ENCODE measurements at places on chromosomes 11 and 22.
A peak's percentile ranks its signal among the peaks of the same experiment; 100 is the strongest.

DNA sequence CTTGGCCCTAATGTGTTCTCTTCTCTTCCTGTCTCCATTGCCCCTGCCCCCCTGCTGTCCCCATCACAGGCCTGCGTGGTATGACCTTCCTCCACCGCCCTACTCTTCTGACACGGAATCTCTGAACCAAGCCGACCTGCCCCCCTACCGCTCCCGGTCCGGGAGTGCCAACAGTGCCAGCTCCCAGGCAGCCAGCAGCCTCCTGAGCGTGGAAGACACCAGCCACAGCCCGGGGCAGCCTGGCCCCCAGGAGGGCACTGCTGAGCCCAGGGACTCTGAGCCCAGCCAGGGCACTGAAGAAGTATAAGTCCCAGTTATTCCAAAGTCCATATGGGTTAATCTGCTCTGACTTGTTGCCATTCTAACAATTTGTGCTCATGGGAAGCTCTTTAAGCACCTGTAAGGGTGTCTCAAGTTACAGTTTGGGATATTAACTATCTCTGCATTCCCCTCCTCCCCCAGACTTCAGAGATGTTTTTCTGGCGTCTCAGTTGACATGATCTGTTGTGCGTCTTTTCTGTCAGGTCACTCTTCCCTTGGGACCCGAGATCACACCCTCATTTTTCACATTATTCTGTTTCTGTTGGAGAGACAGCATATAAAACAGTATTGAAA is 60.0 kb downstream of the COMMD9 start:
- no peak for DNase-seq

DNA sequence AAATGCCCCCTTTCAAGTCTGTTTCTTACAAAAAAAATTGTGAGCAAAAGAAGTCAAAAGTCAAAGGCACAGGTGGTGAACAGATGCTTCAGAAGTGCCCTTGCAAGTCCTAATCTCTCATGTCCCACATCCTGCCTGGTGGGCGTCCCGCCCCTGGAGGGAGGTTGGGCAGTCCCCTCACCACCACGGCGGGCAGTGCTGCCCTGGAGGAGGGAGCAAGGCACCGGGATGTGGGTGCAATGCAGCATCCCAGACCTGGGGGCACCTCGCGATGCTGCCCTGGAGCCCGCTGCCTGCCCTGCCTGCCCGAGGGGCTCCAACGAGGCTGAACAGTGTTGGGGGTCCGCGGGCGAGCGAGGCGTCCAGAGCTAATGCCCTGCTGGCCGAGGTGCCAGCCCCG is 15.9 kb downstream of the MRGPRG start:
- DNase-seq = no peak

DNA sequence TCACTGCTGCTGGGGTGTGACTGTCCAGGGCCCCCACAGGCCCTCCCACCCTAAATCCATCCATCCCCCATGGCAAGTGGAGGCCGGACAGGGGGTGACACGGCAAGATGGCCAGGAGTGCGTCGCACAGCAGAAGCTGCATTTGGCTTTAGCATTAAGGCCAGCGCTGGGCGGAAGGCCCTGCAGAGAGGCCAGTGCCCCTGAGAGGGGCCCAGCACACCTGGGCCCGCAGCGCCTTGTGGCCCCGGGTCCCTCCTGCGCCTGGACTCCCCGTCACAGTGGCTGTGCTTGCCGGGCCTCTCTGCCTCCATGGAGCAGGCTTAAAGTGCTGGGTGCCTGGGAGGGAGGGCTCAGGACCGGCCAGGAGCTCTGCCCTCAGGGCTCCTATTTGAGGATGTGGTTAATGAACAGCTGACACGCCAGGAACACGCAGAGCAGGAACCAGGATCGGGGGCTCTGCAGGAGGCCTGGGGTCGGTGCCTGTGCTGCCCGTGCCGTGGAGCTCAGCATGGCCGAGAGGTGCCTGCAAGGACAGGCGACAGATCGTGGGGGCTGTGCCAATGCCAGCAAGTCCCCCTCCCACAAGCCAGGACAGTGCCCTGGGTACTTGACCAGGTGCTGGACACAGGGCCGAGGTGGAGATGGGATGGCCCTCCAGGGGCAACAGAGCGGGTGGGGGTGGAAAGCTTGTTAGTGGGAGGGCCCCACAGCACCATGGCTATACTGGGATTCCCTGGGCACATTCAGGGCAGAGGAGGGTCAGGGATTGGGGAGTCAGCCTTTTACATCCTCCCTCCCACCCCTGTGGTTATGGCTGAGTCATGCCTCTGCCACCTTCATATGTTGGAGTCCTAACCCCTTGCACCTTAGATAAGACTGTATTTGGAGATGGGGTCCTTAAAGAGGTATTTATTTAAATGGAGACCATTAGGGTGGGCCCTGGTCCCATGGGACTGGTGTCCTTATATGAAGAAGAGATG is 30.9 kb upstream of the CARS1 start:
- DNase-seq = no peak

- peak; percentile 82 for DNase-seq
Observed at GRCh38 chr11:128457874-128458273, 129.5 kb downstream of the ETS1 start.

DNA sequence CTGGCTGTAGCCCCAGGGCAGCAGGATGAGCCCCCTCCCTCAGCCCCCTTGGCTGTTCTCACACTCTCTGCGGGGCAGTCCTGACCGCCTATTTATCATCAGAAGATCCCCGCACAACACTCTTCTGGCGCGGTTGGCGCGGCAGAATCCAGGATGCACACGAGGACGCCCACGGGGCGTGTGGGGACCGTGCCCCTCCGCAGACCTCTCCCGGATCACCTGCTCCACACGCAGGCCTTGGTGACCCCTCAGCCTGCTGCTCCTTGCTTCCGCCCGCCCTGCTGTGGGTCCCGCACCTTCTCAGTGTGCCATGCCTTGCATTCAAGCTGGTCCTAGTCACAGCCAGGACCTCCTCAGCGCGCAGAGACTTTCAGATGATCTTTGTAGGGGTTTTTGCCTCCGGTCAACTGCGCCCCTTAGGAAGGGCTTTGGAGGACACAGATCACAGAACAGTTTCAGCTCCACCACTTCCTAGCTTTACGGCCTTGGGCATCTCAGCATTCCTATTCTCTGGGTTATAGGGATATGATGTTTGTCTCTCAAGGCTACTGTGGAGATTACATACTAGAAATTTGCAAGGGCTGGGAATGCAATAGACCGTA is 841 bp upstream of the TUB start:
- no peak for DNase-seq
